ENCODE measurements at places on chromosomes 4 and X.
A peak's percentile ranks its signal among the peaks of the same experiment; 100 is the strongest.

- no peak for DNase-seq
Observed at GRCh38 chrX:153443476-153444332, 2.2 kb downstream of the TREX2 start.

DNA sequence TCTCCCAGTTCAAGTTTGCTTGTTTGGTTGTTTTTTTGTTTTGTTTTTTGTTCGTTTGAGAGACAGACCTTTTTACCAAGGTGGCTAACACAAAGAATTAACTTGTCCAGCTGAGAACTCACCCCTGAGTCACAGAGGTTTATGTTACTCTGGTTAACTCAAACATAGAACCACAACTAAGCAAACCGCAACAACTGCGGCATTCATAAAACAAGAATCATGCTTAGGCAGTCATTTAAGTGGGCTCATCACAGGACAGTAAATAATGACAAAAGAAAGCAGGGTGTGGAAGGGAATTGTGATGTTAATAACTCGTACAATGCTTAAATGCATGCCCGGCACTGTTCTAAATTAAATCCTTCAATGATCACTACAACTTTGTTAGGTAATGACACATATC lies 24.7 kb upstream of the IL13RA1 start:
- no peak for DNase-seq

- no peak for DNase-seq
Observed at GRCh38 chr4:125719987-125720386, 405.2 kb downstream of the FAT4 start.

- no peak for DNase-seq
Observed at GRCh38 chr4:47729131-47729680, 108.7 kb downstream of the CORIN start.

- DNase-seq: no peak
Observed at GRCh38 chrX:120839491-120839890, 36.2 kb downstream of the CT47B1 start.

GRCh38 chr4:84051639-84052038 lies 447.5 kb downstream of the NKX6-1 start:
- DNase-seq: no peak

- DNase-seq: no peak
Observed at GRCh38 chr4:17657849-17658248, 43.4 kb downstream of the MED28 start.

DNA sequence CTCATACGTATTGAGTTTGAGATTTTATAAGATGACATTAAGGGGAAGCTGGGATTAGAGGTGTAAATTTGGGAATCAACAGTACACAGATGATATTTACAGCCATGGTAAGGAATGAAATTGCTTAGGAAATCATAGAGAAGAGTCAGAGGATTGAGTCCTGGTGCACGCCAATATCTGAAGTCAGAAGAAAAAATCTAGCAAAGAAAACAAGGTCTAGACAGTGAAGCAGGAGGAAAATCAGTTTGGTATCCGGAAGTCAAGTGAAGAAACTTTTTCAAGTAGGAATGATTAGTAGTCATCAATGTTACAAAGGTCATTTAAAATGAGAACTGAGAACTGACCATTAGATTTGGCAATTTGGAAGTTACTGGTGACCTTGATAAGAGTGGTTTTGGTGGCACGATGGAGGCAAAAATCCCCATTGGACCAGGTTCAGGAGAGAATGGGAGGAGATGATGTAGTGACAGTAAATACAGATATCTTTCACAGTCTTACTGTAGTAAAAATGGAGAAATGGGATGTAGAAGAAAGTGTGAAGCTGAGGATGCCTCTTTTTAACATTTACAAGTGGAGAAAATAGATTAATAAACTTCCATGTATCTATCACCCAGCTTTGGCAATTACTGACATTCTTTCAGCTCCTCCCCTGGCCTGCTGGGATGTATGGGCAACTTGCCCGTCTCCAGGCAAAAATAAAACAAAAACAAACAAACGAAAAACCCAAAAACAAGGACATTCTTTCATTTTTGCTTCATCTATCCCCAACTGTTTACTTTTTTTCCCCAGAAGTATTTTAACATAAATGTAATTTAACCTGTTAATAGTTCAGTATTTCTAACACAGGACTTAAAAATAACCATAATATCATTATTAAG lies 11.4 kb upstream of the GPR34 start:
- no peak for DNase-seq

DNA sequence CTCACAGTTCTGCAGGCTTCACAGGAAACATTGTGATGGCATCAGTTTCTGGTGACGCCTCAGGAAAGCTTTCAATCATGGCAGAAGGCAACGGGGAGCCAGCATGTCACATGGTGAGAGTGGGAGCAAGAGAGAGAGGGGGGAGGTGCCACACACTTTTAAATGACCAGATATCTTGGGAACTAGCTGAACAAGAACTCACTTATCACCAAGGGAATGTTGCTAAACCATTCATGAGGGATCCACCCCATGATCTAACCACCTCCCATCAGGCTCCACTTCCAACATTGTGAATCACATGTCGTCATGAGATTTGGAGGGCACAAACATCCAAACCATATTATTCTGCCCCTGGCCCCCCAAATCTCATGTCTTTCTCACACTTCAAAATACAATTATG lies 43.3 kb upstream of the GPR173 start:
- DNase-seq: no peak

DNA sequence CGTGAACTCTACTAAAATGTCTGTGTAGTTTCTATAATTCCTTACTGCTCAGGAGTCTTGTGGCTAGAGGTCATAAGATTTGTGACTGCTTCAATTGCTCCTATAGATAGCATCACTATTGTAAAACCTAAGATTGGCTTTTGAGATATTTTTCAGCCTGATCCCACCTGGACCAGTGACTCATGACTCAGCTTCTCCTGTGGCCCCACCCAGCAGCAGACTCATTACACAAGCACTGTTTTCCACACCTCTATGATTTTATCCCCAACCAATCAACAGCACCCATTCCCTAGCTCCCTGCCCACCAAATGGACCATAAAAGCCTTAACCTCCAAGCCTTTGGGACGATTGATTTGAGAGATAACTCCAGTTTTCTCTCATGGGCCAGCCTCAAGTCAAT lies 1157.0 kb upstream of the INTU start:
- no peak for DNase-seq

GRCh38 chr4:98838977-98839618 lies 89.8 kb downstream of the EIF4E start:
- DNase-seq: no peak

- no peak for DNase-seq
Observed at GRCh38 chrX:116285501-116285900, 115.0 kb downstream of the AGTR2 start.

DNA sequence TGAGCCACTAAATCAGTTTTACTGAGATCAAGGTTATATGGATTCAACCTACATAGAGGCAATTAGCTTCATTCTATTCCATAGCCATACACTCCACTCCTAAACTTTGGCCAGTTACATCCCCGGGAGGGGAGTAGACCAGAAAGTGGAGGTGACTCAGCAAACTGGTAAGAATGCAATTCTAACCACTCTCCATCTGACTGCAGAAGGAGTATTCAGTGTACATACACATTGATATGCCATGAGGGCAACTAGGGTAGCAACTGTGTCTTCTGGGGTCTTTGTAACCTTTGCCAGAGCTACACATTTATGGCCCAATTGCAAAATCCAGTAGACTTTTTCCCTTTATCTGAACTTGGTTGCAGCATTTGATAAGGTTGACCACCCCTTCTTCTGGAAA lies 7.6 kb downstream of the SLC25A43 start:
- DNase-seq: no peak

DNA sequence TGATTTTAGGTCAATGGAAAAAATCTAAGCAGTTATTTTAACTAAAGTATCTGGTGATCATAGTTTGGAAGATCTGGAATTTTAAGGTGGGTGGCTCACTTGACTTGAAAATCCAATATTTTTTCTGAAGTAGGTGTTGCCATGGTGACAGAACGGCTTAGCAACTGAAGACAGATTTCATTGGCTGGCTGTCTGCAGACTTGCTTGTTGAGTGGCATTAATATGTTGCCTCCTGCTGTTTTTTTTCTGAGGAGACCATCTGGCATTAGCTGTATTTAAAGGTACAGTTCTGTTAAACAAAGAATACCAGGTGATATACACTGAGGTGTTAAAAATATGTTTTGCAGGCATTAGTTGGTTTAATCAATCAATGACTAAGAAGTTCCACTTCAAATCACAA lies 19.8 kb downstream of the CPE start:
- peak; percentile 80 for DNase-seq

DNA sequence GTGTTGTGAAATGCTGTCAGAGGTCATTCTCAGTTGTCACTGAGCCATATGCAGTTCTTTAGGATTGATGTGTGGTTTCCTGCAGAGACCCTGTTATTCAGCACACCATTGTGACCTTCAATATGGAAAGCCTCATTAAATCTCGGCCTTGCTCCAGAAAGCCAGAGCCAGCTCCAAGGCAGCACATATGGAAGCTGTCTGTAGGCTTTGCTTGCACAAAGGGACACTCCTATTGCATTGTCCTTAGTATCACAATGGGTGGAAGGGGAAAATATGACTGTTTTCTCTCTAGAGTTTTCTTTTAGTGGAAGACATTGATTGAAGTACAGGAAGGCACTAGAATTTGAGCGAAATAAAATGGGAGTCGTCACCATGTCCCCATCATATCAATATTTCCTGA lies 179.0 kb downstream of the CEP135 start:
- DNase-seq: no peak

DNA sequence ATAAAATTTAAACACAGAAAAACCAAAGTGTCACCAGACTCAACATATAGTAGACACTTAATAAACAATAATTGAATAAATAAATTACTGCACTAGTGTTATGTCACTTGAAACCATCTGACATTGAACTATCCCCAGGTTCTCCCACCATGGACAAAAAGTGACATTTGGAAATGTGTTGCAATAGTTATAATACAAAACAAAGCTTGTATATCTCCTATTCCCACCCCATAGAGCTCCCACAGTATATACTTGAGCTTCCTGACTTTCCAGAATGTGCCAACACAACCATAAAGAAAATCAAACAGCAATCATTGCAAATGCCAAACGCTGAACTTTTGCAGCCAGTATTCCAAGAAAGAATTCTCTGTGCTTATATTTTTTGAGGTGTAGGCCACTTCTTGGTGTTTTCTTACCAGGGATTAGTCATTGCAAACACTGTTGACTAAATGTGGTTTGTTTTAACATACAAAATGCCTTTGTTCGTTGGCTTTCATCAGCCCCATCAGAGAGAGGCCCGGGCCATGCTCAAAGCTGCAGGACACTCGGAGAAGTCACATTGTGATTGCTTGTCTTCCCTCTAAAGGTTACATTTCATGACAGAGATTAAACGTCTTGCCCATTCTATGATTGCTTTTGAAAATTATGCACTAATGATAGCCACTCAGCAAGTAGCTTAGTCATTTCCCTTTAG lies 33.8 kb downstream of the PPARGC1A start:
- no peak for DNase-seq

DNA sequence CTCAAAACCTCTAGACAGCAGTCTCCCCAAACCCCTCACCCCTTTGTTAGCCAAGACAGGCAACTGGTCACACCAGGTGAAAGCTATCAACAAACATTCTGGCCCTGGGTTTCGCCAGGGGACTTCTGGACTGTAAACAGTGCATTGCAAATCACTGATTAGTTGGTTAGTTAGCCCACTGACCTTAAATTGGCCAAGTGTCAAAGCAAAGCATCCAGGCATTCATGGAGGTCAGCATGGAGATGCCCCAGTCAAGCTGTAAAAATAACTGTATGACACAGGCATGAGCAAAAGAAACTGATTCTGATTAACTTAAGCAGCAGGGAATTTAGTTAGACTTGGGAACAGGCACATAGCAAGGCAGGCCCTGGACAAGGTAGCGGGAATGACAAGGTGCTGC lies 156.0 kb upstream of the TTC29 start:
- no peak for DNase-seq

DNA sequence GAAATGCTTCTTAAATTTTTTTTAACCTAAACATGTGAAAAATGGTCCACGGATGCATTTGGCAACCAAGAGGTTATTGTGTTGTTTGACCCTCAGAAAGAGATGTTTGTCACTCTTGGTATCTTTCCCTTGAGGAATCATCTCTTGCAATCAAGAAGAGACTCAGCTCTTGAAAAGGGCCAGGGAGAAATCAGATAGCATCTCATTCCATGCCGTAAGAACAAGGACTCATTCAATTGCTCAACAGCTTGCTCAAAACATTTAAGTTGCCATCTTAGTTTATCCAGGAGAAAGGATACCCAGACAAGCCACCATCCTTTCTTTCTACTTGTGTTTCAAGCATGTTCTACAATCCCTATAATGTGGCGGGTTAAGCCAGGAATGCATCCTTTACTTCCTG lies 209.5 kb upstream of the LNX1 start:
- no peak for DNase-seq

DNA sequence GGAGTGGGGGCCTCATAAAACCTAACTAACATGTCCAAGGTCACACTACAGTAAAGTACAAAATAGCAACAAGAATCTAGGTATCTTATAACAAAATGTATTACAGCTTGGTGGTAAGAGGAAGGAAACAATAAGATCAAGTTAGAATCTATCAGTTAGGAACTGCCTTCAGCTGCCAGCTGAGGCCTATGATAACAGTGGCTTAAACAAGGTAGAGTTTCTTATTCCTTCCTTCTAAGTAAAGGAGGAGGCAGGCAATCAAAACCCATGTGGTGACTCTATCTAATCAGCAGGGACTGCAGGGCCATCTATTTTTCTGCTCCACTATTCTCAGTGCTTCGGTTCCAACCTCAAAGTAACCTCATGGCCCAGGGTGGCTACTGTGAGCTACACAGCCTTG lies 10.9 kb downstream of the SH3D19 start:
- no peak for DNase-seq

DNA sequence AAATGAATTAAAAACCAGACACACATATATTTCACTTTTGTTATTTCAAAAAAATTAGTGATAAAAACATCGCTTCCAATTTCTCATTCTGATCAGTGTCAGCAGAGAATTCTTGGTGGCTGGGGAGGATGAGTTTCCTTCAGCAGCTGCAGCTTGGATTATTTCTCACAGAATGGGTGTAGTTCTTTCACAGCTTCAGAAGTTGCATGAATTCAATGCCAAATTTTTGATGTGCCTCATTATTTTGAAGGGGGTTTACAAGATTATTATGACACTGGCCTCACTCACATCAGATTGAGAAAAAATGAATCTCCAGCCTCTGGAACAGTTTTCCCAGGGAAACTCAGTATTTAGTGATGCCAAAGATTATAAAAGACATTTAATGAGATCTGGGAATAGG lies 184.9 kb upstream of the WDFY3 start:
- DNase-seq: no peak

GRCh38 chr4:13992041-13992440 lies 364.5 kb upstream of the BOD1L1 start:
- no peak for DNase-seq
